ENCODE measurements at places on chromosomes 6 and 20.
A peak's percentile ranks its signal among the peaks of the same experiment; 100 is the strongest.

DNA sequence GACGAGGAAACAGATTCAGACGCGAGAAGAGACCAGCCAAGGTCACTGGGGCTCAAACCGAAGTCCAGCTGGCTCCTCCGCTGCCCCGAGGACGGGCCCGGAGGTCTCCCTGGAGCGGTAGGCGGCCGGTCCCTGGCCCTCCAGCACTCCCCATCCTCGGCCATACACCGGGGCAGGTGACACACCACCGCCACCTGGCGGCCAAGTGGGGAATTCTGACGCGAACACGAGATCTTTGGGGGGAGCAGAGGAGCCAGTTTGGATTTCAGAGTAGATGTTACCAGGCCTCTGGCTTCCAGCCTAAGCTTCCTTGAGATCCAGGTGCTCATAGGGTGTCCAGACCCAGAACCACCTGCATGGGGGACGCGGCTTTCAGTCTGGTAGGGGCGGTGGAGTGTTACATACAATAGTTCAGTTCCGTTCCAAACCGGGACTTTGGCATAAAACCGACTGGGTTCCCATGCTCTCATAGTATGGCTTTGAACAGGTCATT lies 16.1 kb downstream of the BPIFB1 start:
- DNase-seq = peak; percentile 63

DNA sequence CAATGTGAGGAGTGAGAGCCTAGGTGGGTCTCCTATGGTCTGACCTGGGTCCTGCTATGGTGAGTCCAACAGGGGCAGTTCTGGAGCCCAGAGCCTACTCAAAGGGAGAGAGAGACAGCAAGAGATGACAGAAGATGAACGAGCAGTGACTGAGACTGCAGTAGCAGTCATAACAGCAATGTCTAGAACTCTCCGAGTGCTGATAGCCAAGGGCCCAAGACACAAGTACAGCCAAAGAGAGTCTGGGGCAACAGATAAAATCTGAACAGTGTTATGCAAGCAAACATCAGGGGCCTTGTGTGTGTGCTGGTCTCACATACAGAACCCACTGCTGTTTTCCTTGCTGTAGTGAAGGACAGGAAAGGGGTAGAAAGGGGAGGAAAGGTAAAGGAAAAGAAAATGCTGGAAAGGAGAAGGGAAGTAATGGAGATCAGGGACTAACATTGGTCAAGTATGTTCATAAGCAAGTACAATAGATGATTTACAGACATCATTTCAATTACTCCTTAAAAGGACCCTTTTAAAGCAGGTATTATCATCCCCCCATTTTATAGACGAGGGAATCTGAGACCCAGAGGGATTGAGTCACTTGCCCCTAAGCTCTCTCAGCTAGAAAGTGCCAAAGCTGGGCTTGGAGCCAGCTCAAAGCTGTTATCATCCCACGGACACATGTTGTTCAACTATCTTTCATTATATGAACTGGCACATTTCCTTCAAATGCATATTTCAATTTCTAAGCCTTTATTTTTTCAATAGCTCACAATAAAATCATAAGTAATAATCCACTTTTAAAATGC lies 182.3 kb upstream of the RAB32 start:
- peak; percentile 46 for DNase-seq

DNA sequence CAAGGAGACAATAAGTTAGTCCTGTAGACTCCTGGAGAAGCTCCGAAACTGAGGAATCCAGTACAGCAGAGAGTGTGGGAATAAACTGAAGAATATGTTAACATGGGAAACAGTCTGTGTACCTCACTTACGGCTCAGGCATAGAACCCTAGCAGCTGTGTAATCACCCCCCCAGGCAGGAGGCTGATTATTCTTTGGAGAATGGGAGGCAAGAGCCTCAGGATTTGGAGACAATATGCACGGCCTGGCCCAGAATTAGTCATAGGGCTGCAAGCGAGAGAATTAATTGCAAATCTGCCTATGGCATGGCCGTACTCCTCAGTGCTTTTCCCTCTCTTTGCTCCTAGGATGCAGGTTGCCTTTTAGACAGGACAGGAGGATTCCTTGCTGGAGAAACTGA lies 27.5 kb upstream of the FYN start:
- DNase-seq = no peak

- no peak for DNase-seq
These were observed 161.8 kb downstream of the BTBD3 start for GRCh38 chr20:12079490-12079889.
